ENCODE measurements at places on chromosomes 12 and 14.

GRCh38 chr12:6264402-6265037, 46.0 kb upstream of the PLEKHG6 start:
- no peak for DNase-seq

GRCh38 chr14:22801716-22802115, 13.5 kb downstream of the SLC7A7 start:
- no peak for DNase-seq

DNA sequence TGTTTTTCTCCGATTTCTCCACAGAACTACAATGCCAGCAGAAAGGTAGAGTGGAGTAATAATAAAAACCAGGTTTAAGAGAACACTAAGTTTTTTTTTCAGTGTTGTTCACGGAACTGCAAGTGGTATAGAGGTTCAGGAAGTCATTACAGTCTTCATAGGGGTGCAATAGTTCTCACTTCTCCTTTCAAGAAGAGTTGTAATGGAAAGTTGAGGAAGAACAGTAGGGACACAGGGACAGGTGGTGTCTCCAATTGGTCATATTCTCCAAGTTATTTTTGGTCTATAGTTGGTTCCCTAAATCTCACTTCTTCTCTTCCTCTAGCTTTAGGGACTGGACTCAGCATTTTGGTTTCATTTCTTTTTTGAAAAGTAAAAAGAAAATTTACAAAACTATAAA, 894.0 kb downstream of the NRXN3 start:
- DNase-seq, result no peak

DNA sequence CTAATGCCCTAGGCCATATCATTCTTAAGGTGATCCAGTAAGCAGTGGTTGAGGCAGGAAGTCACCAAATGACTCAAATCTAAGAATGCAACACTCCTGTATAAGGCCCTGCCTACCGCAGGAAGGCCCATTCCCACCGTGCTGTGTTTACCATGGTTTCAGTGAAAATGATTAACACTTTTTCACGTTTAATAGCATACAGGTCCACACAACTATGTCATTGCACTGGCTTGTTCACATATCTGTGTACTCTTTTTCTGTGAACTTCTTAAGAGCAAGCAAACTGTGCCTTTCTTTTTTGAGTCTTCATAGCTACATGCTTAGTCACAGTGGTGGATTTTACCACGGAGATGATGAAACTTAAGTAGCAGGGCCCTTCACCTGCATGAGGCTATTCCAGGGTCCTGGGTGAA, 214.9 kb downstream of the CNTN1 start:
- DNase-seq, result peak; percentile 64

DNA sequence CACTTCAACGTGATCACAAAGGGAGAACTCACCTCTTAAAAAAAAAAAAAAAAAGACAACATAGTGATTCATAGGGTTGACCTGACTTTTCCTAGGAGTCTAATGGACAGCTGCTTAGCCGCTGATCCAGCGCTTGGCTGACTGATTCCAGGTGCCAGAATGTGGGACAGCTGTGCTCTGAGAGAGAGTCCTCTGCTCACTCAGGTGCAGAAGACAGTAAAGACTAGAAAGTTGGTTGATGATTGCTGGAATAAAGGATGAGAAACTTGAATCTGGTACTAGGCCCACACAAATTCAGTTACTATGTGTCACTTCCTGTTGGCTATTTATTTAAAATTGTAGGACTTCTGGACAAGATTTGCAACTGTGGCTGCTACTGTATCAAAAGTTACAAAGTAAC, 229.4 kb downstream of the CHST11 start:
- DNase-seq, result peak; percentile 38

DNA sequence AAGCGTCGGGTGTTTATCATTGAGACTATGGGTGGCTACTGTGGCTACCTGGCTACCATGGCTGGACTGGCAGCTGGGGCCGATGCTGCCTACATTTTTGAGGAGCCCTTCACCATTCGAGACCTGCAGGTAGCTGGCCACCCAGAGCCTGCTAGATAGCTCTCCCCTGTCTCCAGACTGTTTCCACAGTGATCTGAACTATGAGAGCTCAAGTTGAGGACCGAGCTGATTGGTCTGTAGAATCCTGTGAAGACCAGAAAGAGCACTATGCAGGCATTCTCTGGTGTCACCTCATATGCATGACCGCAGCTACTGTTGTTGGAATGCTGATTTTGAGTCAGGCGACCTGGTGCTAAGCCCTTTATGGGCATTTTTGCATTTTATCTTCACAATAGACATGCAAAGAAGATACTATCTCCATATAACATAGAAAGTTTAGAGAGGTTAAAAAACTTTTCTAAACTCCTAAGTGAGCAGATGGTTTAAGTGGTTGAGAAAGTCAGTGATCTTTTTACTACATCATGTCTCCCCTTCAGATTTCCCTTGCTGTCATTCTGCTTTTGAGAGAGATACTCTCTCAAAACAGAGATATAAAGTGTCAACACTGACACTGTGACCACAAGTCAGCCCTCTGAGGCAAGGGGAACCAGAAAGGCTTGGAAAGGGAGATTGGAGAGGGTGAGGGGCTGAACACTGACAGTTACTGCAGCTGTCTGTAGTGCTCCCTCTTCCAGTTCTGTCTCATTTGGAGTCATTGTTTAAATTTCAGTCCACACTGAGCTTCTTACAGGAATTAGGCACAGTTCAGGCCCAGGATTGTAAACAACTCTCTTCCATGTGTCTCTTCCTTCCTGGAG, 14.3 kb downstream of the ASB8 start:
- DNase-seq, result no peak

GRCh38 chr12:103768467-103769123, 72.4 kb downstream of the NT5DC3 start:
- no peak for DNase-seq

- no peak for DNase-seq
Measured at GRCh38 chr14:35229792-35230089, 62.4 kb upstream of the PSMA6 start.

- DNase-seq, result peak; percentile 57
Measured at GRCh38 chr12:59937148-59937547, 341.3 kb downstream of the SLC16A7 start.

DNA sequence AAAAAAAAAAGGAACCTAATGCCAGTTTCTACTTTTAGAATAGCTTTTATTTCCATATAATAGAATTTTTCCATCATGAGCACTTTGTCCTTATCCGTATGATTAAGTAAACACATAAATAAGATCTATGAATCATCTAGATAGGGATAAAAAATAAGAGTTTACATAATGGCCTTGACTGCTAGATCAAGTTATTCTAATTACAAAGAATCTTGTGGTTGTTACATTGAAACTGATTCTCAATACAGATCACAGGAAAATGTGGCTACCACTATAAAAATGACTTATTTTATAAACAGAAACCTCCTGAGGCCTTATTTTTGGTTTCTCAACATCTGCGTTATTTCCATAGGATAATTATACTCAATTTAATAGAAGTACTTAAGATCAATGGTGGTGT, 34.4 kb upstream of the NDUFA12 start:
- no peak for DNase-seq

DNA sequence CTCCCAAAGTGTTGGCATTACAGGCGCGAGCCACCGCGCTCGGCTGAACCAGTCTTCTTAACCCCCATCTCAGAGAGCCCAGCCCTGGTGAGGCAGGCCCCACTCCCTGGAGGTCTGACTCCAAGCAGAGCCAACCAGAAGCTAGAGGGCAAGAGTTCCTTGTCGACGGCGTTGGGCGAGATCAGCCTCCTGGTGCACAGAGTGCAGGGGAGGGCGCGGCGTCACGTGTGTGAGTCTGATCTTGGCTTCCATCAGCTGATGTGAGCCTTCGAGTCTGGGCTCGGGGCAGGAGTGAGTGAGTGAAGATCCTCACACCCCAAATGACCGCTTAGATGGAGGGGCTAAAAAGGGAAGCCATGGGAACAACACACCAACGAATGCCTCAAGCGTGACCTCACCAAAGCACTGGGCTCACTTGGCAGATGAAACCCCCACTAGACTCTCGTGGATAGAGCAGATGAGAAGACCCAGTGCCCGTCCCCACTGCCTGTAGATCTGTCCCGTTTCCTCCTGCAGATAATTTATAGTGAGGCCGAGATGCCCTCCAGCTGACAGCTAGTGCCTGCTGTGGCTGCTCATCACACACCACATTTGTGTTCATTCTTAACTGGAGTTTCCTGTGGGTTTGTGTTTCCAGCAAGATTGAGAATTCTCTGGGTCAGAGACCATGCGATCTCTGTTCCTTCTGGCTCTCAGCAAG, 28.6 kb upstream of the ADGRD1 start:
- no peak for DNase-seq

DNA sequence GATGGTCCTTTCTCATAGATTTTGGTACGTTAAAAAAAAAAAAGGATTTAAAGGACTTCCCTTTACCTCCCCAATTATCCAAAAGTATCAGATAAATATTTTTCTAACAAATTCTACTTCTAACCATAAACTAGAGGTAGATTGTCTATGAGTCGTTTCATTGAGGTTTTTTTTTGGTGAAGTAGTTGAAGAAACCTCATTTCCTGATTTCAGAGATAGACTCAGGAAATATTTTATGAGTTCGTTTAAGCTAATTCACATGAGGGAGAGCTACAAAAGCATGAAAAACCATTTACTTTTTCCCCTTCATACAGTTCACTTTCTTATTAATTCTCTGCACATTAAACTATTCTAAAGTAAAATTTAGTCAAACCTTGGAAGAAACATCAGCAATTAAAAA, 112.5 kb downstream of the RALGAPA1 start:
- DNase-seq, result no peak

- no peak for DNase-seq
Measured at GRCh38 chr12:122483969-122484368, 16.8 kb downstream of the ZCCHC8 start.

- DNase-seq, result no peak
Measured at GRCh38 chr12:6375269-6376078, at the start of gene SCNN1A. SCNN1A (minus strand) TSS chr12:6375563; CDS start chr12:6374783, 780 bp downstream.

DNA sequence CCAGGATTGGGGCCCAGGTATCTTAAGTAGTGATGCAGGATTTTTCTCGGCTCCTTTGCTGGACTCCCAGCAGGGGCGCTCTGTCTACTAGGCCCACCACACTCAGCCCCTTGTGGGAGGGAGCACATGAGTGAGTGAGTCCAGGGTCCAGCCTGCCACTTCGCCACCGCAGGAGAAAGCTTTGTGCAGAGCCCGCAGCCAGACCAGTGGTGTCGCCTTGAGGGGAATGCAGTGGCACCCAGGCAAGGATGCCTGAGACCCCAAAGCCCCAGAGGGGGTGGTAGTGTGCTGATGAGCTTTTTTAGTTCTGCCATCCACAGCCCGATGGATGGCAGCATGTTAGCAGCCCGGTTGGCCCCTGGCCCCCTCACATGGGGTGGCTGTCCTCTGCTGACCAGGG, 5.4 kb upstream of the MRPS35 start:
- DNase-seq, result no peak

DNA sequence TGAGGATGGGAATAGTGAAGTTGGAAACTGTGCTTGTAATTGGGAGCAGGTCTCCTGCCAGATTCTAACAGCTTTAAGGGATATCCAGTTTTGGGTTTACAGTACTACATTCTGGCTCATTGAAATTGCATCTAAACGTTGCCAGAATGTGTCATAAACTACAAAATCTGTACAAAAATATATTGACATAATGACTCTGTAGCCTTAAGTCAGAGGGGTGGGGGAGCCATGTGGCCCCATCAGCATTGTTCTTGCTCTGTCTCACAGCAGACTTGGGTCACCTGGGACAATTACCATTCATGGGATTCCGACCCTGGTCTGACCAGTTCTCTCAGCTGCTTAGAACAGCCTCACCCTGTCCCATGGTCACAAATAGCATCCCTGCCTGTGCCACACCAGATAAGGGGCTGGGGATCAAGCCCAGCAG, 43.3 kb upstream of the MED13L start:
- DNase-seq, result no peak

GRCh38 chr12:12896260-12896659, 4.9 kb downstream of the GPRC5A start:
- DNase-seq, result peak; percentile 88

DNA sequence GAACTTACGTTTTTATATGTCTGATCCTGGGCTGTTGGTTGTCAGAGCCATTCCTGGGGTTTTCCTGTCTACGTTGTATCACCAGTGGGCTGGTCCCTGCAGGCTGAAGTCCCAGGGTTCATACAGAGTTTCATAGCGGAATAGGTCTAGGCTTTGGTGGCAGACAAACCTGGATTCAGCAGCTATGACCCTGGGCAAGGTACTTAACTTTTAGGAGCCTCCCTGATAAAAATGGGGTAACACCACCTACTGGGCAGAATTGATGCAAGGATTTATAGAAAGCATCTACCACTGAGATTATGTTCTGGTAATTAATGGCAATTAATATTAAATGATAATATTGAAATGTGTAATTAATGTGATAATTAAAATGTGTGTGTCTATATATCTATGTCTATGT, 141.2 kb downstream of the SYNE2 start:
- DNase-seq, result no peak

GRCh38 chr14:71733210-71733883, 198.9 kb upstream of the RGS6 start:
- DNase-seq, result peak; percentile 84

- DNase-seq, result peak; percentile 13
Measured at GRCh38 chr14:96584199-96584906, 82.2 kb downstream of the PAPOLA start.

GRCh38 chr14:21054123-21054767, 3.4 kb upstream of the RNASE8 start:
- DNase-seq, result no peak

GRCh38 chr12:175250-175649, 38.7 kb downstream of the SLC6A12 start:
- DNase-seq, result no peak

DNA sequence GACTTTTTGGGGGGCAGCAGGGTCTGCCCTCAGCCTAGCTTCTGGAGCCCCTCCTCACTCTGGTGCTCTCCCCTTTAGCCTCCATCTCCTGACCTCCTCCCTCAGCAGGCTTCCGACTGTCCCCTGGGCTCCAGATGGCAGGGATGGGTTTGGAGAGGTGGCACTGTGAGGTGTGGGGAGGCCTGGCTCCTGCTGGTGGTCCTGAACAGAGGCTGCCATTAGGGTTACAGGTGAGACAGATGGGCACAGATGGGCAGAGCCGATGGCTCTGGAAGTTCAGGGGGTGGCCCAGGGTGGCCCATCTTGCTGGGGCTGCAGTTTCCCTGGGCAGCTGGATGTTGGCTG, 68.5 kb upstream of the BEGAIN start:
- DNase-seq, result no peak

DNA sequence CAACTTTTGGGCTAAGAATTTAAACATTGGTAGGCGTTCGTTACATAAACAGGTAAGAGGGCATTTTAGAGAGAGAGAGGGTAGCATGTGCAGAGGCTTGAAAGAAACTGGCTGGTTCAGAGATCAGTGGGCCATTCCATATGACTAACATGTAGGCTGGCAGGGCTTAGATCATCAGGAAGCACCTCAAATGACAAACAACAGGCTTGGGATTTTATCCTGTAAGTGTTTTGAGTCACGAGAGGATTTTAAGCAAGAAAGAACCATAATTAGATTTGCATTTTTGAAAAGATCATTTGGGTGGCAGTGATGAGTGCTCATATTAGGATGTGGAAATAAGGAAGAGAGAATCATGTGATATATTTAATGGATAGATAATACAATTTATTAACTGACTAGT, 8.7 kb upstream of the PLEKHA5 start:
- DNase-seq, result no peak

- DNase-seq, result no peak
Measured at GRCh38 chr14:87698481-87698880, 294.5 kb downstream of the GALC start.

Measured in fibroblast of upper back skin (primary cell).